BJ (cell line): ENCODE measurements at places on chromosomes 4 and X. TPM values are rescaled to one million over a fixed set of nuclear protein-coding genes. Genes with fewer than 3 reads are reported as not detected.

- no peak for DNase-seq
Observed at GRCh38 chr4:76758290-76758882, 139.6 kb downstream of the SOWAHB start.

DNA sequence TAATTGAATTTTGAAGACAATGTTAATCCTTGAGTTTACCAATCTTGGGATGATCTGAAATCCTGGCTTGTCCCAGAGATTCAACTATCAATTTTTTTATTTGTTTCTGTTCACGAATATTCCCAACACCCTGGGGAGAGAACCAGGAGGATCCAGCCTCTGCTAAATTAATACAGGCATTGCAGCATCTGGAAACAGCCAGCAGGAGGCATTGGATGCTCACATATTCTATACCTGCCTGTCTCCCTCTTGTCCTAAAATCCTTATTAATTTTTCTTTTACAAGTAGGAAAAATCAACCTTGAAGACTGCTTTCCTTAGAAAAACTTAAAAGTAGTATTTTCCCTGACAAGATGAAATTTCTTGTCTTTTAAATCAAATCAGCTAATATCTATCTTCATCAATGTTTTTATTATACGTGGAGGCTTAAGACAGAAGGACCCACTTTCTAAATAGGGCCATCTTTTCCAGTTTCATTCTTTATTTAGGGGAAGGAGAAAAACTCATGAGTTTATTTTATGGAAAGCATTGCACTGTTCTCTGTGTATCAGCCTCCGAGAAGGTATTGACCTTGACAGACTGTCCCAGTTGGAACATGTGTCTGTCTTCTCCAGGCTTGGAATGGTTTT lies 102.4 kb downstream of the CLNK start:
- no peak for DNase-seq

DNA sequence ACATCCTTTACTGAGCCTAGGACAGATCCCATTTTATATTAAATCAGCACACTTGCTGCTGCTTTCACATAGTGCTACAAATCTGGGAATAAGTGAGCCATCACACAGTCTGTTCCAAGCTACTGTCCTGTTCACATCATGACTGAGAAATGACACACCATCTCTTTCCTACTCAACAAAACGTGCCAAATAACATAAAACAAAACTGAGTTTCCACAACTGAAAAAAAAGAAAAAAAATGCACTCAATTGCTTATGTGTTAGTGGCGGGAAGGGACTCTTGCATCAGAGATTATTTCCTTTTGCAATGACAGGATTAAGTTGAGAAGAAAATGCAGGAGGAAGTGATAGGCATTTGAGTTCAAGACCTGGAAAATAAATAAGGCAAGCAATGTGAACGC lies 109.0 kb downstream of the SHROOM4 start:
- no peak for DNase-seq

Gene XPNPEP2
- 0.16 and 0.32 TPM in 2 replicates for polyA plus RNA-seq
